Brain (organoid and tissue), 16 donors: ENCODE measurements at places on chromosomes 13 and 19. TPM values are rescaled to one million over a fixed set of nuclear protein-coding genes. Genes with fewer than 3 reads are reported as not detected.

DNA sequence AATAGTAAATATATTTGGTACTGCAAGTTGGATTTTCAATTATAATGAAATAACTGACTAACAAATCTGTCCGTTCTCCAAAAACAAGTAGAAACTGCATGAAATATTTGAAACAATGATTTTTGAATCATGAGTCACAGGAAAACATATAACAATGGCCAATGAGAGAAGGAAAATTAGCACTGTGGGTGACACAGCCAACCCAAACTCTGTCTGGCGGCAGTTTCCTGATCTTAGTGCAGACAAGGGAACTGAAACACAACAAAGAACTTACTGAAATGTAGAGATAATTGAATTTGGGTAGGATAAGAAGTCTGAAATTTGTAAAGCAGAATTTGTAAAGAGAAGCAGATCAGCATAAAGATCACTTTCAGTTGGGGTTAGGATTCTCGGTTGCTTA, 2743.3 kb upstream of the PCDH20 start:
- DNase-seq: no peak

DNA sequence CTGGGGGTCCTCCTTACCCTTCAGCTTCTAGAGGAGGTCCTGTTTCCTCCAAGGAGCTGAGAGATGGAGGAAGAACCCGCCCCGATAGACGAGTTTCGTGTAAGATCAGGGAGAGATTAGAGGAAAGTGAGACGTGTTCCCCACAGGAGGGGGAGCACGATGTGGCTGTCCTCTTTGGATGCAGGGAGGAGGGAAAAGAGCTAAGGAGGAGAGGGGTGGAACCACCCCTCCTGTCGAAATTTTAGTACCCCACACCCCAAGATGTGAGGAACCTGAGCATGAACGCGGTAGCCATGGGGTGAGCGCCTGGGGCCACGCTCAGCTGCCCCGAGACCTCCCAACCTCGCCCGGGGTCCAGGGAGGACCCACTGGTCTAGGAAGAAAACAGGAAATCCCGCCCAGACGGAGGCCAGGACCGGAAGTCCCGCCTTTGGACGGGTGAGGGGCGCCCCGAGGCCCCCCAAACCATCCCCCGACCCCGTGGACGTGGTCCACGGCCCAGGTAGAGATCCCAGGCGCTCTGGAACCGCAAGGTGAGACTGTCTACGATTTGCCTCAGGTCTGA, 1.2 kb downstream of the AKT1S1 start:
- DNase-seq: peak; percentile 84

GRCh38 chr19:28594737-28595136, 618.2 kb downstream of the UQCRFS1 start:
- no peak for DNase-seq

SELENOV gene
- 4.3 TPM for polyA plus RNA-seq

DNA sequence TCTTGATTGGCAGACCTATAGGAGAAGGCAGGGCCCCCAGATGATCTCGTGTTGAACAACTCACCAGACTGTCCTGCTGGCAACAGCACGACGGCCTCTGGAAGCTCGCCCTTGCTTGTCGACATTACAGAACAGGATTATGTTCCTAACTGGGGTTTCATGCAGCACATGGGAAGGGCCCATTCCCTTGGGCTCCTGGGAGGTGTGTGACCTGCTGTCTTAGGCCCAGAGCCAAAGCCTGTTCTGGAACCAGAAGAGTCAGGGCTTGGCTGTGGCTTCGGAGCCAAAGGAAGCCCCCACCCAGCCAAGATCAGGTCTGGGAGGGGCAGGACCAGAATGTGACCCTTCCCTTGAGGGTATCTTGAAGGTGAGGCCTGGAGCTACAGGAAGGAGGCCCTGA, 36.9 kb downstream of the RGCC start:
- DNase-seq: no peak

CARS2 gene
- polyA plus RNA-seq: 59.4 TPM

- peak; percentile 69 for DNase-seq
Measured at GRCh38 chr13:108214441-108215271, 680 bp downstream of the LIG4 start.

GRCh38 chr19:56841193-56841543, 642 bp upstream of the PEG3 start:
- no peak for DNase-seq

ODAD3 gene
- polyA plus RNA-seq: 7.7 TPM

DNA sequence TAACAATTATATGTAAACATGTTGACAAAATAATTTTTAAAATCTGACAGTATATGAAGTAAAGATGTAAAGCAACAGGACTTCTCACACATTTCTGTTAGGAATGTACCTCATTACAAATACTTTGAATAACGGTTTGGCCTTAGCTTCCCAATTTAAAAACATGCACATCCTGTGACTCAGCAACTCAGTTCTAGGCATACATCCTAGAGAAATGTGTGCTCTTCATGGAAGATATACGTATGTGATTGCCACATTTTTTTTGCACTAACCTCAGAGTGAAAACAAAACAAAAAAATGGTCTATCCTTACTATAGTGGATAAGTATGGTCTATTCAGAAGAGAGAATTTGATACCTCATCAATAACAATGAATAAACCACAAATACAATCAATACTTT, 314.6 kb downstream of the LIG4 start:
- DNase-seq: no peak

GRCh38 chr19:50657712-50658440, 8.6 kb downstream of the C19orf81 start:
- peak; percentile 100 for DNase-seq

DNA sequence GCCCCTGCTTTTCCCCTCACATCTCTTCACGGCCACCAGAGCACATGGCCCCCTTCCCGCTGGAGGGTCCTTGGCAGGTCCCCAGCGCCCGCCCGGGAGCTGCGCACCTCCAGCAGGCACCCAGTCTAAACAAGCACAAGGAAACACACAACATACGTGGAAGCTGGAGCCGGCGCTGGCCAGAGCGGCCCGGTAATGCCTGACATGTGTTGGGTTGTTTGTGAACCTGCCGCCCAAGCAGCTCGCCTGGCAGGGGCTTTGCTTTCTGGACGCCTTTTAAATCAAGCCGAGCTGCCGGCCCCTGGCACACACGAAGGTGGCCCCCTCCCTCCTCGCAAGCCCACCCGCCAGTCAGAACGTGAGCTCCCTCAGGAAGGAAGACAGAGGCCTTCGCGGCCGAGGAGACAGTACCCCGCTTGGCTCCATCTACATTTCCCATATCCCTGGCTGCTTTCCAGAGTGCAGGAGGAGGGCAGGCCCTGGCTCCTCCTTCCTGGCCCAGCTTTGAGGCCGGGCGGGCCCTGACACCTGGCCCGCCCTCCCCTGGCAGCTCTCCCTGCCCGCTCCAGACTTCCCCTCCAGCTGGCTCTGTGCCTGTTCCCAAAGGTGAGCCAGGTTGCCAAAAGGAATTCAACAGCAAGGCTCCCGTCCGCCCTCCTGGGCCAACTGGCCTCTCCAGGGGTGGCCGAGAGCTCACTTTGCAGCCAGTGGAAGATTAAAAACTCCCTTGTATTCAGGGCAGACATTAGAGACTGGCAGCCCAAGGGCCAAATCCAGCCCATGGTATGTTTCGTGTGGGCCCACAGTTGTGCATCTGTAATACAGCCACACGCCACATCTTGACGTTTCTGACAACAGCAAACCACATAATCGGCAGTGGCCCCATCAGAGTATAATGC, 28.7 kb downstream of the COMP start:
- peak; percentile 82 for DNase-seq

KXD1 gene
- 93.5 TPM for polyA plus RNA-seq

DNA sequence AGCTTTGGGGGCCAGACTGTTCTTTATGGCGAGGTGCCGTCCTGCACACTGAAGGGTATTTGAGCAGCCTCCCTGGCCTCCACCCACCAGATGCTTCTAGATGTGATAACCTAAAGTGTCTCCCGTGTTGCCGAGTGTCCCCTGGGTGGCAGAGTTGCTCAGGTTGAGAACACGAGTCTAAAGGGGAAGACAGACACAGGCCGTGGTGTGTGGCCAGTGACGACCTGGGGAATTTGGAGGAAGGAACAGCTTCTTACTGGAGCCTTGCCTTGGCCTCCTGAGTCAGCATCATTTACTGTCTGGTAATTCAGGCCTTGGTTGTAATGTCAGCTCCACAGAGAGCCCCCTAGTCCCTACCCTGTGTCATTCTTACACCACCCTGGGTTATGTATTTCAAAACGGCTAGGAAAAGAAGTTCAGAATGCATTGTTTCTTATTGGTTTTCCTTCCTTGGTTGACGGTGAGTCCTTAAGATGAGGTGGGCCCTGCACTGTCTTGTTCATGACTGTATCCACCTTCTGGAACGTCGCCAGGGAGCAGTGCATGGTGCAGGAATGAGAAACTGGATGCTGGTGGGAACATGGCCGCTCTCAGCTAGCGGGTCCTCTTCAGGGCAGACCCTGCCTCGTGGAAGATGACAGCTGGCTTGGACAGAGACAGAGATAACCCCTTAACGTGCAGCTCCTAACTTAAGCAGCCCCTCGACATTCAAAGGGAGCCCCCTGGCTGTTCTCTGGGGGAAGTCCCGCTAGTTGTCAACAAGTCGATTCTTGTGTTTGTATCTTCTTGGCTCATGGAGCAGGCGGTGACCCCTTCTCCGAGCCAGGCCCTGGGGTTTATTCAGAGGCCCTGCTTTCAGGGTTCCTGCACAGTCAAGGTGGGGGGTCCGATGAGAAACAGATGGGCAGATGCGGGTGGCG, 7.2 kb downstream of the SIN3B start:
- no peak for DNase-seq

DNA sequence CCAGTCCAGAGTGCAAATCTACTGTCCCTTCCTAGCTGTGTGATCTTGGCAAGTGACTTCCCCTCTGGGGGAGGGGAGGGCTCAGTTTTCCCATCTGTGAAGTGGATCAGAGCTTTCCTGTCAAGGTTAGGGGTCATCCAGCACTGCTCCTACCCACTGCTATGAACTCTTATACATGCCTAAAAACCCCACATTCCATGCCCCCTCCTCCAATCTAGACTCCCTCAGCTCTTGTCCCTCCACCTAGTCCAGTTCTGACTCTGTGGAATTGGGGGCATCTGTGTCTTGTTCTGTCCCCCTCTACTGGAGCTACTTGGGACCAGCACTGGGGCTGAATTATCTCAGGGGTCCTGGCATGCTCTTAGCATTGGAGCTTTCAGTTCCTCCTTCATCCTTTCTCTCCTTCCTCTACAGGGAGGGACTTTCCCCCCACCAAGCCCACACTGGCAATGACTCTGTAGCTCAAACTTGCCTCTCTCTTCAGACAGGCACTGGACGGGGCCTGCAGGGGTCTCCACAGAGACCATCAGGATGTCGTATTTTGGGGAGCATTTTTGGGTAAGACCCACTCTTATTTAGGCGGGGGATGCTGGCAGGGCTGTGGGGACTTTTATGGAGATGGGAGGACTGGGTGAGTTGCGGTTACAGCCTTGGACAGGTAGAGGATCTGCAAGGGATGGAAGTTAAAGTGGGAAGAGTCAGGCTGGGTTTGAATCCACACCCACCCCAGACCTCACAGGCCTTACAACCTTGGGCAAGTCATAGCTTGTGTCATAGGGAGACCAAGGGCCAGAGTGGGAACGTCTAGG, 3.6 kb downstream of the FCHO1 start:
- no peak for DNase-seq

- DNase-seq: no peak
Measured at GRCh38 chr19:3136684-3137055, 837 bp downstream of the GNA15 start.

DNA sequence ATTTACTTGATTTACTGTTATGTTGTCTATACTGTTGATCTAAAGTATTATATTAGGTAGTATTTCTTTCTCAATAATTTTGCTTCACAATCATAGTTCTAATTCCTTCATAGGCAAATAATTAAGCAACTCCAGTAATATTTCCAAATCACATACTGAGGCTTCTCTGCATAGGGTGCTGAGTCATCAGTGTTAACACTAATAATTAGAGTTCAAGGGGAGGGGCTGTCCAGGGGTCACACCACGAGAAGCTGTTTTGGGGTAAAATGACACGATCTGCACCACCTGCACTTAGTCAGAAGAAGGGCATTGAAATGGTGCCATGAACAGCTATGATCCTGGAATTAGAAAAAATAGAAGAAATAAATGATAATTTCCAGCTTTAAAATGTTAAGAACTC, 1230.9 kb upstream of the SLC10A2 start:
- no peak for DNase-seq

GRCh38 chr13:44219577-44220548, 153.8 kb upstream of the SERP2 start:
- DNase-seq: peak; percentile 9

WTIP gene
- polyA plus RNA-seq: 1.8 TPM

DNA sequence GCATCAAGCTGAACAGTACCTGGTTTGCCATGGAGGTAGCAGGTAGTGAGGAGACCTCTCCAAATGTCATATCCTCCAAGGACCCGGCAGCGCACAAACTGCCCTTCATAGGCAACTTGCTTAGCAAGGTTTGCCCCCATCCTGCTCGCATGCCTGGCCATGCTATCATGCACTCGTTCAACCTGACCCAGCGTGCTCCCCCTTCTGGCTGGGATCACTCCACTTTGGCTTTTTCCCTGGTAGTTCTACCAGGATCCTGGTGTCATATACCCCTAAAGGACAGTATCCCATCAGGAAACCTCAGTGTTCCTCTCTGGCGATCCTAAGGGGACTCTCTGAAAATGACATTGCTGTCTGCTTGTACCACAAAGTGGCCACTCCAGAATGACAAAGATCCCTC, 38.6 kb upstream of the ZNF30 start:
- DNase-seq: no peak

DNA sequence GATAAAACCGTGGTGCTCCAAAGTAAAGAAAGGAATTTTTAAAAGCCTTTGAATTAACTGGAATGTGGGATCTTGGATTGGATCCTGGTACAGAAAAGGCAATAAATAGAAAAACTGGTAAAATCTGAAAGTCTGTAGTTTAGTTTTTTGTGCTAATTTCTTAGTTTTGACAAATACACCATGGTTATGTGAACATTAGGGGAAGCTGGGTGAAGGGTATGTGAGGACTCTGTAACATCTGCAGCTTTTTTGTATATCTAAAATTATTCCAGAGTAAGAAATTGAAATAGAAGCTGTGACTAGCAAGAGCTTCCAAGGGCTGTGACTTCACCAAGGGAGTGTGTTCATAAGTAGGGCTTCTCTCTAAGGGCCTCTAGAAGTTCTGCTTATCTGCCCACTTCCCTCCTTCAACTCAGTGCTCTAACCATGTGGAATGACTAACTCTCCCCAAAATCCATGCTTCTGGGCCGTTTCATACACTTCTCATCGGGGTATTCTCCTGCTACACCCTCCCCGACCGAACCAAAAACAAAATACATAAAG, 26.5 kb downstream of the ARHGAP35 start:
- DNase-seq: no peak

CEACAM1 gene
- 1.3 TPM for polyA plus RNA-seq

ZNF221 gene
- 0.66 TPM for polyA plus RNA-seq
